AG20443 (cell line): ENCODE measurements at places on chromosomes 7 and 10.

- DNase-seq: no peak
Measured at GRCh38 chr10:71225291-71226058, 13.1 kb downstream of the UNC5B start.

DNA sequence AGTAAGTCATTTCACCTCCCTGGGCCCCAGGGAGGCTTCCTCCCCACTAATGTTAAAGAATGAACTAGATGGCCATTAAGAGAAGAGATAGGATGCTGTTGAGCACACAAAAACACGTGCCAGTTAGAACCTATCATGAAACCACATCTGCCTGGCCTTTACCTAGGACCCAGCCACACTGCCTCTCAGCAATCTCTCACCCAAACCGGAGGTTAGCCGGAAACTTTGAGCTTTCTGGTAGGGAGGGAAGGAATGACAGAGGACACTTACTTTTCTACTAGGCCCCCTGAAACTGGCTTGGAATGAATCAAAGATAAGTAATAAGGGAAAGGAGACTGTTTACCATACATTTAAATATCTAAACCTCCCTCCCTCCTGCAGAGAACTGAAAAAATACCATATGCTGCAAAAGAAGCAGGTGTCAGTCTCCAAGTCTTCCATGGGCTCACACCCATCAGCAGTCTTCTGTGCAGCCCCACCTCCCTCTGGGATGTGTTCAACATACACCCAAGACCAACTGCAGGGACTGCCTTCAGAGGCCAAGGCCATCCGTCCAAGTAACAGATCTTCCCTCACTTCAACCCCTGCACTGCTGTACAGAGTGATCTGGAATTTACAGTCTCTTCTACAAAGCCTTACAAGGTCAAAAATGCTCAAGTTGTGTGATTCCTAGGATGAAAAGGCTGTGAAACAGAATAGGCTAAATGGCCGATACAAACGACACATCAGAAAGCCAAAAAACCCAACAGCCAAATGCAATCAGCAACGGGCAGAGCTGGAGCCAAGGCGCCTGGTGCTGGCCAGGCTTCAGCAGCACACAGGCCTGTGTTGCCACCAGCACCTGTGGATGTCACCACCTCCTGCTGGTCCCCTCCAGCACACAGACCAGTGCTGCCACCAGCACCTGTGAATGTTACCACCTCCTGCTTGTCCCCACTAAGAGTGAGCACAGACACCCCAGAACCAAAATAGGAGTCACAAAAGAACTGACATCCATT is 42.4 kb downstream of the SORBS1 start:
- no peak for DNase-seq

- DNase-seq: no peak
Measured at GRCh38 chr10:16919121-16919982, 102.1 kb upstream of the RSU1 start.

DNA sequence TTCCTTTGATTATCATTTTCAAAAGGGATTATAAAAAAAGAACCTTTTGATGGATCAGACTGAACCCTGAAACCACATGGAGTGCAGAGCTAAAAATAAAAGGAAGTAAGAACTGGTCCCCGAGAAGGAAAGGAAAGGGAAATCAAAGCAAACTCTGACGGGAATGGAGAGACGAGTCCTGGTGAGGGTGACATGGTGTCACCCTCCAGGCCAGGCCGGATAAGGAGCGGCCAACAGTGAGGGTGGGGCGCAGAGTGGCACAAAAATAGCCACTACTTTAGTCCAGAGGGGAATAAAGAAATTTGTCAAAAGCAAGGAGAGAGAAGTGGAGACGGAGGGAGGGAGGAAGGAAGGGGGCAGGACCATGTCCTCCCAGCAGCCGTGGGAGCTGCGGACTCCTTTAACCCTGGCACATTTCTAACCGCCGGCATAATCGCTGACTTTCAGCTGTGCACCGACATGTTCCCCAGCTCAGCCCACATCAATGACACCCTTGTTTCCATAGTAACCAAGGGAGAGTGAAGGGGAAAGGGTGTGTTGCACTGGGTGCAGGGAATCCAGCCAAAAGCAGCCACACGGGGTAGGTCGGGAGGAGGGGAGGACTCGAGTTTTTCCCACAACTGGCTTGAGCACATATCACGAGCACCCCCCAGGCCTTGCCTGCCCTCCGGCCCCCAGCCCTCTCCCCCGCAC is 29.7 kb downstream of the TRIM8 start:
- DNase-seq: peak; percentile 72

DNA sequence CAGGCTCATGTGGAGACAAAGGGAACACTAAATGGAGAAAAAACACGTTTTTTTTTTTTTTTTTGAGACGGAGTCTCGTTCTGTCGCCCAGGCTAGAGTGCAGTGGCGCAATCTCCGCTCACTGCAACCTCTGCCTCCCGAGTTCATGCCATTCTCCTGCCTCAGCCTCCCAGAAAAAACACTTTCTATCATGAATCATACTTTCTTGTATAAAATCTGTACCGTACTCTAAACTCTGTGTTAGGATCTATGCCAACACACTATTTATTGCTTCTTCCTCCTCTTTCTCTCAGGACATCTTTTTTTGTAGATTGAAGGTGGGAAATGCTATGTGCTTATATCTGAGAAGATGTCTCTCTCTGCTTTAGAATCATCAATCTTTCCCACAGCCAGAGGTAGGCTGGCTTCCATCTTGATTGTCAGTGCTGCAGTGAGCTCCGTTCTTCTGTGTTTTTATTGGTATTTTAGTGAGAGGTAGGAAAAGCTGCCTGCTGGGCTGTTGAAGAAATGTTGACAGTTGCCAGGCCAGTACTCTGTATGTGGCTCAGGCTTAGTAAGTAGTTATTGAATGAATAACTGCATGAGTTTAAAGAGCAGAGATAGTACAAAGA is 101.1 kb downstream of the GPR85 start:
- DNase-seq: peak; percentile 11

DNA sequence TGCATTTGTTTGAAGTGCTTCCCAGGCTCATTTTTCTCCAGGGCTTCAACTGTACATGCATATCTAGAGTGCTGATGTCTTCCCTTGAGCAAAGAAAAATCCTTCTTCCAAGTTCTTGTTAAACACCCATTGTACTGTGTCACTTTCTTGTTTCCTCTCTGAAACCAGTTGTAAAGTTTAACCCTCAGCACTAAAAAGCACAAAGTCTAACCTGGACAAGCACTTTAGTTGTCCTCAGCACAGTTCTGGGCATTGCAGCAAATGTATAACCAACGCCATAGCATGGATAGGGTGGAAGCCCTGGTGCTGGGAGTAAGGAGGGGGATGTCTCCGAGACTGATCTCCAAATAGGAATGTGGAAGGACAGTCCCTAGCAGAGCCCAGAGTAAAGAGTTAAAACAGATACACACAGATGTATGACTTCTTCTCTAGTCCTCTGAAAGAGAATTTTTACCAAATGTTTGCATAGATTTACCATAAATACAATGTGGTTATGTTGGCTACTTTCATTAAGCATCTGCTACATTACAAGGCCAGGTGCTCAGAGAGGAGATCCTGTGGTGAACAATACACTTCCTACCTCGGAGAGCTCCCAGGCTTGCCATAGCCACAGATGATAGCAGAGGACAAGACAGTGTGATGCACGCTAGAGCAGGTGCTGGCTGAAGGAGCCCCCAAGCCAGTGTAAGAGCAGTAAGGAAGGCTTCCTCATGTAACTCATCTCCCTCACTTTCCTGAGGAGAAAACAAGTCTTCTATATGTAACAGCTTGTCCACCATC is 57.0 kb downstream of the DNAJC12 start:
- no peak for DNase-seq

DNA sequence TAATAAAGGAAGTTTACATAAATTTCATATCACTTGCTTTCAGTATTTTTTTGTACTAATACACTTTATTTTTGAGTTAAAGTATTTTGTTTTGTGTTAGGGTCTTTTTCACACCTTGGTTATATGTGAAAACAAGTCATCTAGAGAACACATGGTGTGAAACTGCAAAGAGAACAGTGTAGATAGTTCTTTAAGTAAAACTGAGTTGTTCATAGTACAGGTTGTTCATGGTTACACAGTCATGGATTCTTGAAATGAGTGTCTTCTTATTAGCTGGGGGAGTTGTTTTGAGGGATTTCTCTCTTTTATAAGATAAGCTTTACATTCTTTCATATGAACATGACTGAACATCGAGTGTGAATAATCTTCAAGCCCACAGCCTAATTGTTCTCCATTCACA is 244.2 kb downstream of the THSD7A start:
- DNase-seq: no peak

- DNase-seq: no peak
Measured at GRCh38 chr7:116431787-116432526, 67.6 kb upstream of the CAV2 start.

DNA sequence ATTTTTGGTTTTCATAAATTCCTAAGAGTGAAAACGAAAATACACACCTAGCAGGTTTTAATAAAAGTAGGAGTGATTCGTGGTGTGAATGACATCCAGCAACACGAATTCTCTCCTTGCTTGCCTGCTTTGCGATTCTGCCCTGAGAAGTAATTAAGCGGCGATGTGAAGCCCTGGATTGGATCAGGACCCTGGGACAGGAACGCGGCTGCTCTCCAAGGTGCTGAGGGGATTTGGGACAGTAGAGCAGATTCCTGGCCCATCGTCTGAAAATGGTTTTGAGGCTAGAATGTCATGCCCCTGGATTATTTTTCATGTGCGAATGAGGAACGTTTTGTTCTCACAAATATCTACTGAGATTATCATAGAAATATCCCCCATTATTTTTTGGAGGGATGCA is 7.8 kb downstream of the NPS start:
- peak; percentile 32 for DNase-seq

- no peak for DNase-seq
Measured at GRCh38 chr10:101879456-101880231, 36.0 kb upstream of the KCNIP2 start.

DNA sequence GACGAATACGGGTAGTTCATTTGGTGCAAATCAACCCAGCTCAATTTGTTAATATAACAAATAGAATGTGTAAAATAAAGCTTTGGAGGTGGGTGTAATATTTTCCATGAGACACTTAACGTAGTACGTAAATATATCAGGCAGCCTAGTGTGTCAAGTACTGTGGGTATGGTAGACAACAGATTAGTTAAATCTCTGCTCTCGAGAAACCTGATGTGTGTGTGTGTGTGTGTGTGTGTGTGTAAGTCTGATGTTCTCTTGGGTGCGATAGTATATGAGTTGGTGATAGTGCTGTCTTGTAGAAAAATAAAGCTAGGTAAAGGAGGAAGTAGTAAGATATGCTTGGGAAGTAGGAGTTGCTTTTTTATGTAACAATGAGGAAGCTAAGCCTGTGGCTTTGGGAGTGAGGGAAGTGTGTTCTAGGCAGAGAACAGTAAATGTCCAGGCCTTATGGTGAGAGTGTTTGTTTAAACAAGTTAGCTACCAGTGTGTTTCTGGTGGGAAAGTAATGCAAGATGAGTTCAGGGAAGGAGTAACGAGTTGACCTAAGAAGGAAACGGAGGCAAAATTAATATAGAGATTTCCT is 26.1 kb downstream of the WAC start:
- no peak for DNase-seq

GRCh38 chr7:106926892-106927291 is 61.8 kb downstream of the PIK3CG start:
- DNase-seq: no peak

DNA sequence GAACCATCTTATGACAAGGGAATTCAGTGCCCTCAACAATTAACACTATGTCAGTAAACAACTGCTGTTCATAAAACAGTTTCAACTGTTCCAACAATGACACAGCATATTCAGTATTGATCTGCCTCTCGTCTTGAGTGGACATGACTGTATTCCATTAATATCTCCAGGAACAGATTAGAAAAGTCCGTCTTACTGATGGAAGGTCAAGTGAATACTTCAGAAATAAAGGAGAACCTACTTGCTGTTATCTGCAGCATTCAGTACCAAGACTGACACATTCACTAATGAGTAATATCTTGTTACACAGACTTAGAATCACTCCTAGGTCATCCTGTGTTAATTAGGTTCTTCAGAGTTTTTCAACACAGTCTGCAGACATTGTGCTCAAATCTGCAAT is 12.1 kb downstream of the KBTBD2 start:
- no peak for DNase-seq

- DNase-seq: no peak
Measured at GRCh38 chr10:56181607-56182006, 179.5 kb downstream of the ZWINT start.

GRCh38 chr7:44536090-44536489 is 5.0 kb downstream of the NPC1L1 start:
- no peak for DNase-seq

DNA sequence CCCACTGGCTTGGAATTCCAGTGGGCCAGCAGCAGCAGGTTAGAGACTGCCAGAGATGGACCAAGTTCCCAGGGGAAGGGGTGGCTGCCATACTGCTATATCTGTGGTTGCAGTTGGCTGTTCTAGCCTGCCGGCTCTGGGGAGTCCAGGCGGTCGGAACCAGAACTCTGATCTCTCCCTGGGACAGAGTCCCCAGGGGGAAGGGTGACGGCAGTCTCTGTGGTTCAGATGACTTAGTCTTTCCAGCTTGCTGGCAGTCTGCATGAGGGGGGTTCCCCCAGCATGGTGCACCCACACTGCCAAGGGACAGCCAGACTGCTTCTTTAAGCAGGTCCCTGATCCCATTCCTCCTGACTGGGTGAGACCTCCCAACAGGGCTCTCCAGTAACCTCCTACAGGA is 82.5 kb downstream of the C10orf90 start:
- DNase-seq: no peak

GRCh38 chr7:122975341-122975740 is 20.2 kb downstream of the TAS2R16 start:
- DNase-seq: no peak

- peak; percentile 86 for DNase-seq
Measured at GRCh38 chr10:132382231-132382922, 14.6 kb upstream of the PWWP2B start.

DNA sequence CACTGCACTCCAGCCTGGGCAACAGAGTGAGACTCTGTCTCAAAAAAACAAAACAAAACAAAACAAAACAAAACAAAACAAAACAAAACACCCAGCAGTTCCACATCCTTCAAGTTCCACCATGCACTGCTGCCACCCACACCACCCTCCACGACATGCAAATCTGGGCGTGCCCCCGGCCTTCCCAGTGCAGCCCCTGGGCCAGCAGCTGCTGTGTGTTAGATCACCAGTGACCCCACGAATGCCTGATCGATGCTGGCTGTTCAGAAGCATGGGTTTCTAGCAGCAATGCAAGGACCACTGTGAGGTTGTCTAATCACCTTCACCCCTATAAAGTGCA is 36.3 kb downstream of the ELFN1 start:
- DNase-seq: peak; percentile 12
